AG04450 (cell line): ENCODE measurements at places on chromosomes 7 and 10.
A peak's percentile ranks its signal among the peaks of the same experiment; 100 is the strongest.

DNA sequence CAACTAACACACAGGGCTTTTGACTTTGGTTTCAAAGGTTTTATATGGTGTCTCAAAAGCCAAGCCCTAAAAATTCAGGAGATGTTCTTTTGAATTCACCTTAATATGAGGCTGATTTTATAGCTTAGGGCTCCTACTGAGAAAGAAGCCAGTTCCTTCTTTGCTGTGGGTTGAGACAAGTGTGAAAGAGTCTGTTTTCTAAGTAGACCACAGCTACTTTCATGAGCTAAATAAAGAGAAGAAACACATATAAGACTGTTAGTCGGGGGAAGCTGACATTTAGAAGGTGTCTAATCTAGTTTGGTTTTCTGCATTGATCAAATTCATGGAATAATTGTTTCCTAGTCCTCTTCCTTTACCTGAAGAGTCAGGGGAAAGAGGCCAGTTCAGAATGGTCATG, 332.1 kb upstream of the CELF2 start:
- DNase-seq: no peak

DNA sequence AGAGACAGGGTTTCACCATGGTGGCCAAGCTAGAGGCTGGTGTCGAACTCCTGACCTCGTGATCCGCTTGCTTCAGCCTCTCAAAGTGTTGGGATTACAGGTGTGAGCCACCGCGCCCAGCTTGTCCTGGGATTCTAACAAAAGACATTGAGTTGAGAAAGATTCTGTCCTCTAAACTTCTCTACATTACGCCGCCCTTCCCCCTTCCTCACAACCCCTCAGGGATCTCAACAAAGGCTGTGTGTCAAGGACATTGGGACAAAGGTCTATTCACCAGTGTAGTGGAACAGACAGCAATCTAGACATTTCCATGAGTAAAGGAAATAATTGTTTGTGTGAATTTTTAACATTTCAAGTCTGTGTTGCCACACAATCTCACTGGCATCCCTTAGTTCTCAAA, 68.8 kb upstream of the KIF5B start:
- no peak for DNase-seq

- no peak for DNase-seq
Measured at GRCh38 chr10:50336140-50336539, 84.8 kb upstream of the ASAH2 start.

- DNase-seq: no peak
Measured at GRCh38 chr7:83807774-83808173, 158.8 kb upstream of the SEMA3E start.

DNA sequence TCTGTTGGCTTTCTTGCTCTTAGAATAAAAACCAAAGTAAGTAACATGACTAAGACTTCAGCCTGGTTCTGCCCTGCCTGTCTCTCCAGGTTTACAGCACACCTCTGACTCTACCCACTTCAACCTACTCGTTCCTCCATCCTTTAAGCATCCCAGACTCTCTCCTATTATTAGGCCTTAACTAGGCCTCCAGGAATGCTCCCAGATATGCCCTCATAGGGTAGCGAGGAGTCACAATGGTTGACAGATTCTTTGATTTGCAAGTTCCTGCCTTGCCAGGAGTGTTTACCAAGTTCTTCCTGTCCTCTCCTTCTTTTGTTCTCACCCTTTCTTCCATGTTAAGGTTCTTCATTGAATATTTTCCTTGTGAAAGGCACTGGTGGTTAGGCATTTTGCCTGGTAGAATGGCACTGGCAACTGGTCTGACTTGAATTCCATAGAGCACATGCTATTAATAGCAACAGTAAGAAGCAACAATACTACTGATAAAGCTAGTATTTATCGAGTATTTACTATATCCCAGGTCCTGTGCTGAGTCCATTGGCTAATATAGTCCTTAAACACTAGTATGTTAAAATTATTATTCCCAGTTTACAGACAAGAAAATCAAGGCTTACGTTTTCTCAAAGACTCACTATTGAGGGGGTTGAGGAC, 327.9 kb upstream of the PRKCQ start:
- DNase-seq: no peak

DNA sequence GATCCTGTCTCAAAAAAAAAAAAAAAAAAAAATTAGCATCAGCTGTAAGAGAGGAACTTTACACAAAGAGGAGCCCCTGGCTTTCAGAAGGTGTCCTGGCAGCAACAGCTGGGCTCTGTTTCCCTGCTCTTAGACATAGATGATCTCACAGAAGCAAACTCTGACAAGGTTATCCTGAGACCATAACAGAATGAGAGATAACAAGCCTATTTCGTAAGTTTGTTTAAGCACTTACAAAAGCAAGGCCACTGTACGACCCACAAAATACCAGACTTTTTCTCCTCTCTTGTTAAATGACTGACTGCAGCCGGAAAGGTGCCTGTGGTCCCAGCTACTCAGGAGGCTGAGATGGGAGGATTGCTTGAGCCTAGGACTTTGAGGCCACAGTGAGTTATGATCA, 33.3 kb upstream of the OTUD1 start:
- peak; percentile 41 for DNase-seq

DNA sequence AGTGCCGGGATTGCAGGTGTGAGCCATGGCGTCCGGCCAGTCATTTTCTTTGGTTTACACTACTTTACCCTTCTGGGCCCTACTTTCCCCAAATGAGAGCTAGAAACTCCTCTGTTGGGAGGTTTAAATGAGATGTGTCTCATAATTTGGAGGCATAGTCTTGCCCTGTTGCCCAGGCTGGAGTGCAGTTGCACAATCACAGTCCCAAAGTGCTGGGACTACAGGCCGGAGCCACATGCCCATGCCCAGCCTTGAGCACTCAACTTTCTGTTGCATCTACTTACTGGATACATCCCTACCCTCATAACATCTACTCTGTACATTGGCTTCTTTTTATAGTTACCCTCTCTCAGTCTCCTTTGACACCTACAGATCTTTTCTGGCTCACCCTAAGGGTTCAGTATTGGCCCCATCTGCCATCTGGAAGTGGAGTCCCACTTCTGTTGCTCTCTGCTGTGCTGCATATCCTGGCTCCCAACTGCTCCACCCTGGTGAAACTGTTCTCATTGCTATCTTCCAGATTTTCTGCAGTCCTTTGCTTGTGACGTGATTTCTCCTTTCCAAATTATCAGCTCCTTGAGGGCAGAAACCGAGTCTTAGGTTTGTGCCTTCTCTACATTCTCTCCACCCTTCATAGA, 8.4 kb downstream of the EIF4H start:
- DNase-seq: no peak

GRCh38 chr10:50432211-50433009, 181.1 kb upstream of the ASAH2 start:
- DNase-seq: no peak

DNA sequence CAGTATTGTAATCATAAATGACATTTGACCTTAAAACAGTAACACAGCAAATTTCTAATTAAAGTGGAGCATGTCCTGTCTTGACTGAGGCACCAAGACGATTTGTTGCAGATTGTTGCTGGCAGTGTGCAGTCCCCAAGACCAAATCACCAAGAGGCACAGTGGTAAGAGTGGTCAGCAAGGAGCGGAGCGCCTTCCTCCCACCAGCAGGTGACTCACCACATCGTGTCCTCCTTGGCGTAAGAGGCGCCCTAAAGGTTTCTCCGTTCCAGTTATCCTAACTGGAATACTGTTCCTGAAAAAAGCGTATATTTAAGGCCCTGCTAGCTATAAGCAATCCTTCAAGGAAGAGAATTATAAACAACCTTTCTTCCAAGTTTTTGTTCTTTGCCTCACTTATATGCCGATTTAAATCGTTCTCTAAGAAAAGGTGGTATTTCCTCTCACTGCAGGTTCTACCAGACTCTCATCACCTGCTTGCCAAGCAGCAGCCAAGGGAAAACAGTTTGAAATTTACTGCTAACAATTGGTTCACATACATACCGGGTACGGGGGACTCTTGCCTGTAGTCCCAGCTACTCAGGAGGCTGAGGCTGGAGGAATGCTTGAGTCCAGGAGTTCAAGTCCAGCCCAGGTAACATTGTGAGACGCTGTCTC, 10.7 kb upstream of the REPIN1 start:
- no peak for DNase-seq

GRCh38 chr10:122311716-122312115, 40.6 kb downstream of the BTBD16 start:
- no peak for DNase-seq

- DNase-seq: peak; percentile 6
Measured at GRCh38 chr10:127265288-127265687, 68.9 kb upstream of the INSYN2A start.

DNA sequence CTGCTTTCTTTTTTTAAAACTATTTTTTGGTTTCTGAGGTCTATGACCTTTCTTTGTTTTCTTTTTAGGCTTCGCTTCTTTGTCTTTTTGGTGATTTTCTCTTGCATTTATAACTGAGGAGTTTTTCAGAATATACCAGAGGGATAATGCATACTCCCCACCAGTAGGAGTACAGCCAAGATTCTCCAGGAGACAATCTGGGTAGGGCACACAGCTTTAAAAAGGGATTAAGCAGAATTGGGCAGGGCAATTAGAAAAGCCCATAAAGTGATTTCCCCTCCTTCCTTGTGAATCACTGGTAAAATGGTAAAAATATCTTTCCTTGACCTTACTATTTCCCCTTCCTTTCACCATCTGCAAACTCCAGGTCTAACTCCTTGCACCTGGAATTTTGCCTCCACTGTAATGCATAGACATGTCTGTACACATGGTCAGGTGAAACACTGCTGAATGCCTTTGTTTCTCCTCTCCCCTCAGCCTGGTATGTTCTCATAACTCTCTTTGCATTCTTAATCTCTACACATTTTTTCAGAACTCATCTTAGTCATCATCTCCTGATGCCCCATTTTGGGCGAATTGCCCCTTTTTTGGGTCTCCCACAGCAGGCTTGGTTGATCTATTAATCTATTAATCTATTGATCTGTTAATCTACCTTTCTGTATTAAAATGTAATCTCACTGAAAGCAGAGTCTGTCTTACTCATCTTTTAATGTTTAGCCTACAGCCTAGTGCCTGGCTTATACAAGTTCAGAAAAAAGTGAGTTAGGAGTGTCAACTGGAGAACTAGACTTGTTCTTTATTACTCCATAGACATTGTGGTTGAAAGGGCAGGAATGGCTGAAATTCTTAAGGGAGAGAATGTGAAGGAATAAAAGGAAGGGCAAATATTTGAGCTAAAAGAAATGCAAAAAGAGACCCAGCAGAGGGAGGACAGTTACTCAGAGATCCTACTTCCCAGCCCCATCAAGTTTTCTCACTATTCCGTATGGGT, 64.6 kb downstream of the MDFIC start:
- DNase-seq: no peak
